ENCODE measurements at places on chromosomes 11 and 22.

- DNase-seq: peak; percentile 3
These were observed 631 bp downstream of the PHF21A start for GRCh38 chr11:46120346-46121300.

DNA sequence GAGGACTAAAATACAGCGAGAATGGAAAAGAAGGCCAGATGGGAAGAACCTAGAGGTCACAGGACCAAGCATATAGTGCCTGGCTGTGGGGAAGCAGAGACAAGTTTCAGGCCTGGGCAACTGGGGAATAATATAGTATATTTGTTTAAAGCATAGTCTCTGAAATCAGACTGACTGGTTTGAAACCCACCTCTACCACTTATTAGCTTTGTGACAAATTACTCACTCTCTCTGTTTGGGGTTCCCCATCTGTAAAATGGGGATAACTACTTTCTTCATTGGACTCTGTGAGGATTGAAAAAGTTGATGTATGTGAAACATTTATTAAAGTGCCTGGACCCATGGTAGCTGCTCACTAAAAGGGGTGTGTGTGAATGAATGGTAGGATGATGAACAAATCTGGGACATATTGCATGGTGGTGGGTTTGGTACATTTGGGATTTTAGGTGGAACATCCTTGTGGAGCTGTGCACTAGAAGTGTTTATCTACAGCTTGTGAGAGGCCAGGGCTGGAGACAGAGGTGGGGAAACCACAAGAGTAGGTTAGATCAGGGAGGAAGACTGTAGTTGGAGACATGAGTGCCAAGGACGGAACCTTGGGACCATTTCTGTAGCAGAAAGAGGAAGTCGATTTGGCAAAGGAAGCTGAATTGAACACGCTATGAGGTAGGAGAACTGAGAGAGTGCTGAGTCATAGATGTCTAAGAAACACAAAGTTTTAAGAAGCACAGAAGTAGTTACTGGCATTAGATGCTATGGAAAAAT is 52.6 kb downstream of the SWAP70 start:
- DNase-seq: no peak

DNA sequence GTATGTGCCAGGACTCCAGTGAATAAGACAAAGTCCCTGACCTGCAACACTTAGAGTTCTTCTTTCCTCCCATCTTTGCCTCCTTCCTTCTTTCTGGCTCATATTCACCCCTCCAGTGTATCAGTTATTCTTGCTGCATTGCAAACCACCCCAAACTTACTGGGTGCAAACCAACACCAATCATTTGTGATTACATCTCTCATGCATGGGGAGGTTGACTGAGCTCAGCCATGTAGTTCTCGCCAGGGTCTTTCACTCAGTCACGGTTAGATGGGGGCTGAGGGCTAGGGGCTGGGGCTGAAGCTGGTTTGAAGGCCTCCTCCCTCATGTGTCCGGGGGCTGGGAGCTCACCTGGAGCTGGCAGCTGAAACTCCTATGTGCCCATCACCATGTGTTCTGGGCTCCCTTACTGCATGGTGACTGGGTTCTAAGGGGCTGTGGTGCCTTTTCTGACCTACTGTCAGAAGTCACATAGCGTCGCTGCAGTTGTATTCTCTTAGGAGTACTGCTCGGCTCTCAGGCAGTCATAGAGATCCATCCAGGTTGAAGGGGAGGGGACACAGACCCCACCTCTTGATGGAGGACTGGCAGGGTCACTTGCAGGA is 35.0 kb upstream of the CACNG2 start:
- DNase-seq: no peak

DNA sequence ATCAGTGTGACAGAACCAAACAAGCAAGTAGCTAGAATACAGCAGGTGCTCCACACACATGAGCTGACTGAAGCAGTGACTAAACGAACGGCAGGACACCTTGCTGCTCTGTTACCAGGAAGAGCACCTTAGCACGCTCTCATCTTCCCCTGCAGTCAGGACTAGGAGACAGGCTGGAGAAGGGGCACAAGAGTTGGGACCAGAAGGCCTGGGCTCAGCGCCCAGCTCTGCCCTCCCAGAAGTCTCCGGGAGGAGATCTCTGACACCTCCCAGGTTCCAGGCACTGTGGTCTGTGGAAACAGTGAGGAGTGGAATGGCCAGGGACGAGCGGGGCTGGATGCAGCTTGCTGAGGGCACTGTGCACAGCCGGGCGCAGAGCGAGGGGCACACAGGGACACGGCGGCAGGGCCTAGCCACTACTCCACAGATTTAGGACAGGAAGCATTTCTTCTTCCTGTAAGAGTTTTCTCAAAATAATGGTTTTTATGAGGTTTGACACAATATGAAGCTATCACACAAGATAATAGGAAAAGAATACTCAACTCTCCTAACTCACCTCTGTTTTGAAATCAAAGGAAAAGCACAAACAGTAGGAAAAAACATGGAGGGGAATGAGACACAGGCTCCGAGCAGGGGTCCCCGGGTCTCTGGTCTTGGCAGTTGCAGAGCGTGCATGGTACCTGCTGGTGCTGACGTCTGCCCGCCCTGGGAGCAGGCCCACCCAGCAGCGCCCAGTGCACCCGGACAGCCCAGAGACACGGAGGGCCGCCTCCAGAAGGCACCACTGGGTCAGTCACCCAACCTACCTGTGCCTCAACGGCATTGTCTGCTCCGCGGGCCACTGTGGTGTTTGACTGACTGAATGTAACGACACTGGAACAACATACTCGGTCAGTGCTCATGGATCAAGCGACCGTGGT is 67.6 kb downstream of the NCAPD3 start:
- DNase-seq: no peak

DNA sequence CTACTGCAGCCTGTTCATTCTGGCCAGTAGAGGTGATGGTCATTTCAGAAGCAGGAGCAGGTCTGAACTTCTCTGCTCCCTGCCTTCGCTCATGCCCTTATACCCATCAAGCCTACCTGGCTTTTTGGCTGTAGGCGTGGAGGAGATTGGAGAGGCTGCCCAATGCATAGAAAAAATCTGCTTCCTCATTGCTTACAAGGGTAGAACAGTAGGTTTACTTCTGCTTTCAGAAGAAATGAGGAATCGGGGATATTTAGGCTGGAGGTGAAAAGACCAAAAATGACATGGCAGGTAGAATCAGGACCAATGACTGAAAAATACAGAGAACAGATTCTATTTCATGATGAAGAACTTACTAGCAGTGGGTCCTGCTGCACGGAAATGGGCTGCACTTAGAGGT is 72.9 kb upstream of the YWHAH start:
- DNase-seq: no peak

Measured in T-helper 22 cell (primary cell).